ENCODE measurements at places on chromosomes 12 and 14. TPM values are rescaled to one million over a fixed set of nuclear protein-coding genes. Genes with fewer than 3 reads are reported as not detected.

- no peaks in the 10 kb centered on the region for H3K36me3 ChIP-seq
- peaks cover 9% of the 10 kb centered on the region for H3K4me1 ChIP-seq
- H3K27me3 ChIP-seq = peaks cover 2% of the 10 kb centered on the region
- H3K27ac ChIP-seq = no peak overlapping the region
- no peak overlapping the region for H3K4me3 ChIP-seq
Observed at GRCh38 chr12:76922866-76923265, 44.0 kb upstream of the CSRP2 start.

- H3K27ac ChIP-seq = no peak overlapping the region
- DNase-seq = no peak
- no peaks in the 10 kb centered on the region for H3K36me3 ChIP-seq
- peaks cover 14% of the 10 kb centered on the region for H3K4me1 ChIP-seq
- no peak overlapping the region for H3K4me3 ChIP-seq
Observed at GRCh38 chr12:89566615-89567014, 40.8 kb upstream of the POC1B start.

- H3K4me1 ChIP-seq = no peaks in the 10 kb centered on the region
- no peak for DNase-seq
- H3K27ac ChIP-seq = no peak overlapping the region
- H3K27me3 ChIP-seq = peaks cover 8% of the 10 kb centered on the region
- H3K36me3 ChIP-seq = no peaks in the 10 kb centered on the region
Observed at GRCh38 chr12:21300632-21301031, 34.1 kb downstream of the SLCO1A2 start.

- H3K27me3 ChIP-seq = no peaks in the 10 kb centered on the region
- no peaks in the 10 kb centered on the region for H3K36me3 ChIP-seq
- H3K27ac ChIP-seq = no peak overlapping the region
- H3K4me1 ChIP-seq = no peaks in the 10 kb centered on the region
- H3K4me3 ChIP-seq = no peak overlapping the region
Observed at GRCh38 chr12:113537751-113538087, 66.0 kb upstream of the LHX5 start.

HOXC13 gene
- not detected for total RNA-seq

RD3L gene
- not detected for total RNA-seq

GRCh38 chr12:81094718-81095360 is 17.0 kb downstream of the ACSS3 start:
- no peaks in the 10 kb centered on the region for H3K27me3 ChIP-seq
- DNase-seq = no peak
- no peak overlapping the region for H3K4me3 ChIP-seq
- H3K36me3 ChIP-seq = no peaks in the 10 kb centered on the region

- DNase-seq = no peak
- H3K27me3 ChIP-seq = no peaks in the 10 kb centered on the region
- no peak overlapping the region for H3K27ac ChIP-seq
- no peak overlapping the region for H3K4me3 ChIP-seq
- H3K36me3 ChIP-seq = peaks cover 8% of the 10 kb centered on the region
Observed at GRCh38 chr12:102063069-102063468, 1.3 kb upstream of the WASHC3 start.

TAS2R20 gene
- total RNA-seq = 2.1 TPM

PROX2 gene
- not detected for total RNA-seq

TAS2R19 gene
- total RNA-seq = 3.6 TPM

DNA sequence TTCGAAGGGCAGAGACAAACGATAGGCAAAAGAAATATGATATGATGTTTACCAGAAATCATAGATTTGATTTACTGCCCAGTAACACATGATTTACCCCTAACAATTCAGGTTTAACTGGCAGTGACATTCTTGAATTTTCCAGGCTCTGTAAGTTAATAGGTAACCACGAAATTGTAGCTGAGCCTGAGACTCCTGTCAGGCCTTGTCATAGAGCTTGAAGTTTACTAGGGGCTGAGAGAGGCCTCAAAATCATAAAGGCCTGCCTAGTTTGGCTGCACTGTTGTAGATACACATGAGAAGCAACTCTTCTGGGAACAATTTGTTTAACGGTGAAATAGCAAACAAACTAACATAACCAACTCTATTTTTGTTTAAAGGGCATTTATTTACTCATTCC is 3.3 kb downstream of the ERP27 start:
- H3K36me3 ChIP-seq = peaks cover 51% of the 10 kb centered on the region
- H3K4me3 ChIP-seq = no peak overlapping the region
- peaks cover 4% of the 10 kb centered on the region for H3K4me1 ChIP-seq
- H3K27ac ChIP-seq = no peak overlapping the region
- DNase-seq = no peak
